ENCODE measurements at places on chromosomes 6 and 20.

GRCh38 chr6:83868639-83869038, 9.2 kb downstream of the CYB5R4 start:
- DNase-seq: peak; percentile 65

GRCh38 chr6:136786658-136787057, 5.6 kb downstream of the MAP3K5 start:
- DNase-seq: no peak

DNA sequence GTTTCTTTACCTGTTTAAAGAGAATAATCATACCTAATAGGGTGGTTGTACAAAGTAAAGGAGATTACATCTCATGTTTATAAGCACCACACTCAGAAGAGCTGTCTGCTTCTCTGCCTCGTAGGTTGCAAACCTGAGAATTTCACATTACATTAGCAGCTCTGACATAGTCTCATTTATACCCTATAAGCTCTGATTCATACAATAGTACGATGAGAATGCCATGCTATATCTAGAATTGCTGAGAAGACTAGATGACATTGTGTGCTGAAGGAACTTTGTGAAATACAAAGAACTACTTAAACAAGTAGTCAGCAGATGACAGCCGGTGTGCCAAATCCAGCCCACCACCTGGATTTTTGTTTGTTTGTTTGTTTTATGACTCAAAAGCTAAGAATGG, 121.2 kb downstream of the ADAT2 start:
- DNase-seq: no peak

DNA sequence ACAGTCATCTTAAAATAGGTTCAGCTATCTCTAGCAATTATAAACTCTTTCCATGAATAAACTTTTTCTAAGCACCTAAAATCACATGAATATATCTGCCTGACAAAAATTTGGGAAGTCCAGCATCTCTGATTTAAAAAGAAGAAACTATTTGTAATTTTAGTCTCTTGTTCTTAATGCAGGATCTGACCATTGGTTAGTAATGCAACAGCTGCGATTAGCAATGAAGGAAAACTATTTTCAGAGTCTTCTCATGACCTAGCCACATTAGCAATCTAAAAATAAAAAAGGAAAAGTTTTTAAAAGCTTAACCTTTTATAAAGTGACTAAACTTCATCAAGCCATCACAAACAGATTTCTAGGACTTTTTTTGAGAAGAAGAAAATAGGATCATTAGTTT, 97.5 kb downstream of the PTPRK start:
- no peak for DNase-seq

DNA sequence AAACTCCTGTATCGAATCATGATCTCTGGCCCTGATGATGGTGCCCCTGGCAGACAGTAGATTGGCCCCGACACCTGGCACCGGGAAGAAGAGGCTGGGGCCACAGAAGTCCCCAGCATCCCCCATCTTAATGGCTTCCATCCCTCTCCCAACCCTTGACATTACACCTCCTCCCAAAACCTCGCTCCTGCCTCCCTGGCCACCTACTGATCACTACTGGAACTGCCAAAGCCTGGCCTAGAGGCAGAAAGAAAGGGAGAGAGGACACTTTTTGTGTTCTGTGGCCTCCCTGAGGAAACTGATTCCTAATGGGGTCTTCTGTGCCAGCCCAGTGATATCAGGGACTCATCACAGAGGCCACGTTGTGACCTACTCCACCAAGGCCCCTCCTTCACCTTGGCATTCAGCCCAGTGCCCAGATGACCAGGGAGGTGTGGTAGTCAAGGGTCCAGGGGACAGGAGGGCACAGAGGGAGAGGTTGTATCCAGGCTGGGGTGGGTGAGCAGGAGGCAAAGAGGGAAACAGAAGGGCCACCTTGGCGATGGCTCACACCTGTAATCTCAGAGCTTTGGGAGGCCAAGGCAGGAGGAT, 6.1 kb downstream of the C20orf173 start:
- peak; percentile 32 for DNase-seq
